Ovary (tissue), 10 donors: ENCODE measurements at places on chromosomes 7 and 10. TPM values are rescaled to one million over a fixed set of nuclear protein-coding genes. Genes with fewer than 3 reads are reported as not detected.

CLCN1 gene
- total RNA-seq = not detected

MUC12 gene
- total RNA-seq = 0.92 TPM

ADCK2 gene
- total RNA-seq = 19.1 TPM

DNA sequence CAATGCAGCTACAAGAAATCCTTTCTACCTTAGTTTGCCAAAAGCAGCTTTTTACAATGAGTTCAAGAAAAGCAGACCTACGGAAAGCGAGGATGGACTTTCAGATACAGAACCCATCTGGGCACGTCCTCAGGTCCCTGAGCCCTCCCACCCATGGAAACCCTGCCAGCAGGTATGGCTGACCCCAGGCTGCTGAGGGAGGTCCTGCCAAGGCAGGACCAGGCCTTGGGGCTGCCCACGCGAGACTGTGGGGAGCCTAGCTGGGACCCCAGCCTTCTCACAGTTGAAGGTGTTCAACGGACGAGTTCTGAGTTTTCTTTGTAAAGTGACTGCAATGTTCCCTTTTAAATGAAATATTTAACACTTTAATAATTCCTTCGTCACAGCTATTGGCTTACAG lies 245.0 kb downstream of the MGMT start:
- DNase-seq = no peak

DNA sequence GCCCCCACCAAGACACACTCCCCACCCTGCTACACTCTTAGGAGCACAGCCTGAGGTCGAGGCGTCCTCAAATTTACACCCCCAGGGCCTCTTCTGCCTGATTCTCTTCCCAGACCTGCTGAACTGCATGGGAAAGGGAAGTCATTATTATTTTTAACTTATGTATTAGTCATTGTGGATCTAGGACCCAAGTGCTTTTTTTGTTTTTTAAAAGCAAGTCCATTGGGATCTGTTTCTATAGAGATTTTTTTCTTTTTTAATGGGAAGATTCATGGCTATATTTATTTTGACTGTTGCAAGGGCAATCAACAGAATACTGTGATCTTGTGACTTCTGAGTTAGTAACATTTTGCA lies 203.8 kb downstream of the ZMYND11 start:
- no peak for DNase-seq

- DNase-seq = no peak
Observed at GRCh38 chr7:54995610-54996363, 23.0 kb upstream of the EGFR start.

- DNase-seq = no peak
Observed at GRCh38 chr7:25726781-25727311, 425.2 kb upstream of the NFE2L3 start.

DNA sequence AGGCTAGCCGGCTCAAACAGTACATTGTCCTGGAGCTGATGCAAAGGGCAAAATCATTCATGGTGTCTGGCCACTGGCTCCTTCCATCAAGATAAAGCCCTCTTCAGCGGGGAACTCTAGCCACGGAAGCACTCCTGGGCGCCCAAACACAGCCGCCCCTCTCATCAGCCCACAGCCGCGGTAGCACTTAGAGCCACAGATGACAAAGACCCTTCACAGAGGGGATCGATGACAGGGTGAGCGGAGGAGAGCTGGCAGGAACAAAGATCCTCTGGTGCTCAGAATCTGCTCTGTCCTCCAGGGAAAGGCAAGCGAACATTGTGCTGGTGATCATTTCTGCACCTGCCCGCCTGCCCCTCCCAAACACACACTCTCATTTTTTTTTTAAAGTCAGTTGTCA lies 222.2 kb upstream of the NRP1 start:
- DNase-seq = no peak

- DNase-seq = peak; percentile 67
Observed at GRCh38 chr7:138338361-138338760, 121.7 kb upstream of the TRIM24 start.
